CD8-positive, alpha-beta memory T cell (primary cell): ENCODE measurements at places on chromosomes 2 and 18.

- DNase-seq, result no peak
Measured at GRCh38 chr2:231957913-231958763, 3.4 kb upstream of the DIS3L2 start.

GRCh38 chr2:74457129-74457548, 1.1 kb upstream of the WBP1 start:
- no peak for DNase-seq

DNA sequence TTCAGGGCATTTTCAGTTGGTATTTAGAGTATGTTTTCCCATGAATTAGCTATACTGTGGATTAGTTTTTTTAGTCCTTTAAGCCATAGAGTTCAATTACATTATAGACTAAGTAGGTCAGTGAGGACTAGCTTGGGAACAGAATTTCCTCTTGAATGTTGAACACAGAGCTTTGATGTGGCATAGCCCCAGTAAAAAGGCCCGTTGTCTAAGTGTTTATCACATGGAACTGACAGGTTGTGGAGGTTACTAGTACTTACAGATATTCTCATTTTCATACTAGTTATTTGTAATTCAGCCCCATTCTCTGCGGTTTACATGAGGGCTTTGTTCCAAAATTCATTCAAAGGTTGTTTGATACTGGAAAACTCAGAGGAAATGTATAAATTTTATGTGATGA, 6.2 kb downstream of the INSIG2 start:
- DNase-seq, result no peak

DNA sequence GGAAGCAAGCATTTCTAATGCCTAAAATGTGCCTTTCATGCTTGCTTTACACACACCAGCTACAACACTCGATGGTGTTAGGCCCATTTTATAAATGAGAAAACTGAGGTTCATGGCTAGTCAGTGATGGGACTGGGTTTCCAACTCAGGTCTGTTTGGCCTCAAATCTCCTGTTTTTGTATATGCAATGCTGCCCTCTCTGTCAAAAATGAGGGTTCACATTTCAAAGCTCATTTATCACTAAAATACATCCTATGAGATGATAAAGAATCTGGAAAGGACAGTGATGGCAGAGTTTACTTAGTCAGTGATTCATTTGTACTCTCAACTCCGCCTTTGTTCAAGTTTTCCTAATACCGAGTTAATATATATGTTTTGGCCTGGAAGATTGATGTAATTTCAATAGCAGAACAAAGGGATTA, 92.3 kb downstream of the KCTD1 start:
- DNase-seq, result no peak

DNA sequence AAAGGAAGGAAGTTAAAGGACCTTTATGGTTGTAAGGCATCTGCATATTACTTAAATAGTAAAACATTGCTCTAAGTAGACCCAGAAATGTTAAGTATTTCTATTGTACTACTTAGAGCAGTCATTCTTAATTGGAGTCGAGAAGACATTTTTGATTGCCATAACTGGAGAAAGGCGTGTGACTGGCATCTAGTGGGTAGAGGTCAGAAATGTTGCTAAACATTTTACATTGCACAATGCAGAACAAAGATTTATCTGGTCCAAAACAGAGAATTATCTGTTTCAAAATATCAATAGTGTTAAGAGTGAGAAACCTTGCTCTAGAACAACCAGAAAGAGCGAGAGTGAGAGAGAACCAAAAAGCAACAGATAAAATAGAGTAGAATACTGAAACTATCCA, 23.3 kb upstream of the ROCK1 start:
- DNase-seq, result peak; percentile 23

DNA sequence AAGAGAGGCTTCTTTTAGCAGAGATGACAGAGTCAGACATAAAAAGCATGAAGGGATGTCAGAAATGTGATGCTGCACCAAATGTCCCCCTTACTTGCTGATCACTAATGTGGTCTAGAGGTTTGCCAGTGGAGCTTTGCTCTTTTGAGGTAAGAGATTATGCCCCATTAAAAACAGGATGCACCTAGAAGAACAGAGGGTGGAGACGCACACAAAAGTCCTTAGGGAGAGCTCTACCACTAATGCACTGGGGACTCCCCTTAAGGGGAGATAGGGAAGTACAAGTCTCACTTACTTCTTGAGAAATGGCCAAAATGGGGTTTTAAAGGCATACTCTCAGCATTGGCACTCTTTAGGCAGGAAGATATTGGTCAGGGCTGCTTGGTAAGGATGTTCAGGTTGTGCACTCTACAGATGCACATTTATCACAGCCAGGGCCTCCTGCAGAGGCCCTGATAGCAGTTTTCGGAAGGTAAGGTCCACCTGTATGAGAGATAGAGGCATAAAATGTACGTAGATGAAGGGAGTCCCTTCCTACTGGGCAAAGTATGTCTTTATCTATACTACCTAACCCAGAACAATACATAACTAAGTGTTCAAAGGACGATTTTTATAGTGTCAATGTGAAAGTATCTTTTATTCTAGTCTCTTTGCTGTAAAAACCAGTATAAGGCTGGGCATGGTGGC, 17.0 kb upstream of the SCYGR1 start:
- no peak for DNase-seq

DNA sequence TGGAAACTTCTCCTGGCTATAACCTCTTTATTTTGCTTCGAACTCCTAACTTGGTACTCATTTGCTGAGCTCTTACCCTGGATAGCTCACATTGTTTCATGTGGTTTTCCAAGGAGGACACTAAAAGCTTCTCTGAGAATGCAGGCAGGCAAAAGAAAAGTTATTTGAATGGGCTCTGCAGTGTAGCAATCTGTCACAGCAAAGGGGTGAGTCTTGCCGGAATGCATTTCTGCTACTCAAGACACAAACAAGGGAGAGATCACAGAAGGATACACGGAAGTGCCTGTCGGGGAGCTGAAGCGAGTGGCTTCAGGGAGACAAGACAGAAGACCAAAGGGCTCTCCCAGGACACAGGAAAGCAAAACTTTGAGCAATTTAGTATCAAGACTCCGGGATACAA, 265.4 kb downstream of the SS18 start:
- no peak for DNase-seq

DNA sequence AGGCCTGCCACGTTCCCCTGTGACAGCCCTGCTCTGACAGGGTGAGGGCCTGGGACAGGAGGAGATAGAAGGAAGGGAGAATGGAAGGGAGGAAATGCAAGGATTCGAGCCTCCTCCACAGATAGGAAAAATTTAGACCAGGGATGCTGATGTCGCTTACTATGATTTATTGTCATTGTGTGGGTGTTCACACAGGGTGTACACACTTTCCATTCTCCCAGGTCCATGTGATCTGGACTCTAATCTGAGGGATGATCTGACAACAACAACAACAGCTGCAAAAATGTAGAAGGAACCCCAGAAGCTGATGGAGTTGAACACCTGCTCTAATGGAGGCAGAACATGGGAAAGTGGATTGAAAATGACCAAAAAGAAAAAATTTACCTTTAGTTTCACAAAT, 231.7 kb upstream of the TNP1 start:
- DNase-seq, result no peak

- DNase-seq, result no peak
Measured at GRCh38 chr2:225065882-225066281, 23.6 kb upstream of the DOCK10 start.

DNA sequence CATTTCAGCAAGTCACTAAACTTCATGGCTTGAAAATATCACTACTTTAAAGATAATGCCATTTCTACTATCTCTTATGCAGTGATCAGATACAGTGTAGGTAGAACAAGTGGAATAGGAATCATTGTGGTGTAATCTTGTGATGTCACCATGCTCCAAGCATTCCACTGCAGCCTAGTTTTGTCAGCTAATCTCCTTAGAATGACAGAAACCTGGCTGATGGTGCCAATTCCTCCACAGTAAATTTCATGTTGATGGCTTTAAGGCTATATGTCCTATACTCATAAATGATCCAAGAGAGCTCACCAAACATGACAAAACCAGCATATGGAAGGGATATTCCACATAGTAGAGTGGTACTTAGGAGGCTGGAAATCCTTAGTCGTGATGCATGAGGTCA, 184.9 kb downstream of the PDE1A start:
- no peak for DNase-seq

GRCh38 chr18:47184419-47185050, 8.4 kb upstream of the IER3IP1 start:
- no peak for DNase-seq

GRCh38 chr18:78431606-78432005, 548.0 kb upstream of the SALL3 start:
- no peak for DNase-seq

GRCh38 chr18:59681521-59682004, 15.7 kb downstream of the CCBE1 start:
- DNase-seq, result no peak
